ENCODE measurements at places on chromosomes 7 and 10.
A peak's percentile ranks its signal among the peaks of the same experiment; 100 is the strongest.

DNA sequence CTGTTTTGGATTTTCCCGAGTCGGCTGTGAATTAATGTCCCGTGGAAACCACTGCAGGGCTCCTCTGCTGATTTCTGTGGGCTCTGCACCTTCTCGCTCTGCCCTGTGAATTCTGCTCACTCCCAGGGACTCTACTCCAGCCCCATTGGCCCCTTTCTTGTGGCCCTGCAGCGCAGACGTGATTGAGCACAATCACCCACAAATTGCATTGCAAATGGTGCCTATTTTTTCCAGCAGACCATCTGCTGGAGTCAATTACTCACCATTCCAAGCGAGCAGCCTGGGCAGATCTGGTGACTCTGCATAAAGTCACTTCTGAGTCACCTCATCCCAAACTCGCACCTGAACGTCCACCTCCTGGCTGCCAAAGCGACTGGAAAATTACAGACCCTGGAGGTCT is 235.8 kb downstream of the PAXIP1 start:
- DNase-seq: no peak

GRCh38 chr7:17672783-17673182 is 267.5 kb downstream of the SNX13 start:
- DNase-seq: no peak

- DNase-seq: peak; percentile 95
Observed at GRCh38 chr10:5960070-5960972, 17.0 kb downstream of the IL15RA start.

DNA sequence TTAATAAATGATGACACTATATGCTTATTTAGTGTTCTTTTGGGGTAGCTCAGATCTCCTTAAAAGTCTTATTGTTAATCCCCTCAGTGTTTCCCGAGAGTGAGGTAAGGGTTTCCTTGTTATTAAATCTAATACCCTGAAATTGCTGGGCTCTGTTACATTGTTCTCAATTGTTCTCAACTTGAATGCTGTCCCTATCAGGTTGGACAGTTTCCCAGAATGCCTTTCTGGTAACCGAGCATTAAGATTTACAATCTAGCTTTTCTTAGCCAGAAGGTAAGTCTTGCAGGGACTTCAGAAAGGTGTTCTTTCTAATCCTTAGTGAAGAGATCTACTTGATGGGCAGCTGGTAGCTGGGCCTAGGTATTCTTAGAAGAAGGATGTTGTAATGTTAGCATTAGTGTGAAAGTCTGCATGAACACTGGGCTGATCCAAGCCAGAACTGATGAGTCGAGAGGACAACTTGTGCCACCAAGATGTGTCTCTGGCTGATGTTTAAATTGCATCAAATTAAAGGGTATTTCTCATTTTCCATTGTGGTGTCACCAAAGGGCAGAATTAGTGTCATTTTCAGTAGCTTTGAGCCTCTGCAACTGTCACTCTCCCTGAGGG is 89.9 kb downstream of the SND1 start:
- DNase-seq: no peak

DNA sequence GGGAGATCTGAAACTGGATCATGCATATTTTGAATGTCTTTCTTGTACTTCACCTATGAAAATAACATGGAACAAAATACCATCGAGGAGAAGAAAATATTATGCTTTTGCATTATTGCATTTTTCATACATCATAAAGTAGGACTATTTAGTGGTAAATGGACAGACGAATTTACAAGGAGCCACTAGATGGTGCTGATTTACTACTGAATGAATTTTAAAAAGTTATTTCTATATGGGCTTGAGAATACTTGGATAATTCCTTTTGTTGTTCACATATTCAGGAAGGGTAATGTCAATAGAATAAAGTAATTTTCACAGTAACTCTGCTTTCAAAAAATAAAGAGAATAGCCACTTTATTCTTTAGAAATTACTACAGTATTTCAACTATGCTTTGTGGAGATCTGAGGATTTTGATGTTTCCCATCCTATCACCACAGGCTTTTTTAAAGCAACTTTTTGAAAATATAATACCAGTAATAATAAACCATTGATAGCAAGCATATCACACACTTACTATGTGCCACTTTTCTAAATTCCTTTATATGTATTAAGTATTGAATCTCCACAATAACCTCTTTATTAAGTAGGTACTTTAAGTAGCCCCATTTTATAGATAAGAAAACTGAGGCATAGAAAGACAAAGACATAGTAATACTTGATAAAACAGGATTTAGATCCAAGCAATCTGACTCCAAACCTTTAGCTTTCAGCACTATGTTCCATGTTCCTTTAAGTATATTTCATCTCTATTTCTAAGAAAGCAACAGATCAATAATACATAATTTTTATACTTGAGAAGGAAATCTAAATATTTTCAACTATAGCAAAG is 38.6 kb downstream of the NEBL start:
- peak; percentile 14 for DNase-seq

DNA sequence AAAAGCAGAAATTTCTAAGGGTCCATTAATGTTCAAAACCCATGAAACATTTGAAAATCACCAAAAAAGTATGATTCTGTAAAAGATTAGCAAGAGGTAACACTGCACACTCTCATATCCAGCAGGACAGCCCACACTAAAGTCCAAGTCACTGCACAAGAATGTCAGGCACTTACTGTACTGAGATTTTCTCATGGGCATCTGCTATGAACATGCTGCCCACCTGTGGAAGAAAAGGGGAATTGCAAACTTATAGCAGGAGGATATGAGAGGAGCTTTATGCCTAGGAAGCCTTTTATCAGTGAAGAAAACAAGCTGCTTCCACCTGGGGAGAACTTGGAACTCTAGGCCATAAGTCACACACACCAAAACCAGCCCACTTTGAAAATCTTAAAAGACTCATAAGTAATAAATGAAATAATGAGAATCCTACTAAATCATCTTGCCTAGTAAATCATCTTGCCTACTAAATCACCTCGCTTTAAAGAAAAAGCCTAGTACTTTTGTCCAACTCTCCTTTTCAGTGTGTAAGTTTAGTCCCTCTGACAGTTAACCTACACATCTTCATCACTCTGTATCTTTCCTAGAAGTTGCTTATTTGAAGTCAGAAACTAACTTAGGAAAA is 46.1 kb downstream of the ARMH3 start:
- peak; percentile 79 for DNase-seq

GRCh38 chr7:107147464-107148393 is 21.1 kb upstream of the HBP1 start:
- peak; percentile 42 for DNase-seq

- peak; percentile 81 for DNase-seq
Observed at GRCh38 chr7:118195837-118196474, 12.0 kb downstream of the LSM8 start.

GRCh38 chr10:59073456-59074053 is 102.9 kb upstream of the PHYHIPL start:
- DNase-seq: no peak

GRCh38 chr10:77890097-77890496 is 36.5 kb downstream of the DLG5 start:
- DNase-seq: no peak

DNA sequence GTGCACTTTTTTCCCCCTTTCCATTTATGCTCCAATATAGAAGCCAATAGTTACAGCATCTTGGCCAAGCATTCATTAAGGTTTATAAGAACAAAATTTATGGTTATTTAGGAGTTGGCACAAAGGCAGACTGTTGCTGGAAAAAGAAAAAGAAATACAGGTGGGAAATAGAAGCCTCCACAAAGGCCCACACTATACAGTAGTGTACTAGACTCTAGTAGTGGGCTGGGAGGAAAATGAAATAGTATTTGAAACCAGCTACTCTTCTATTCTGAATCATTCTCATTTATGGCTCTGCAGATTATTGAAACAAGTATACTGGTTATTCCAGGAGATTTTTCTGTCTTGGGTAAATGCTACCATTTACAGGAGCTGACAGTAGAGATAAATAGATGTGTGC is 80.9 kb upstream of the CDK6 start:
- no peak for DNase-seq

DNA sequence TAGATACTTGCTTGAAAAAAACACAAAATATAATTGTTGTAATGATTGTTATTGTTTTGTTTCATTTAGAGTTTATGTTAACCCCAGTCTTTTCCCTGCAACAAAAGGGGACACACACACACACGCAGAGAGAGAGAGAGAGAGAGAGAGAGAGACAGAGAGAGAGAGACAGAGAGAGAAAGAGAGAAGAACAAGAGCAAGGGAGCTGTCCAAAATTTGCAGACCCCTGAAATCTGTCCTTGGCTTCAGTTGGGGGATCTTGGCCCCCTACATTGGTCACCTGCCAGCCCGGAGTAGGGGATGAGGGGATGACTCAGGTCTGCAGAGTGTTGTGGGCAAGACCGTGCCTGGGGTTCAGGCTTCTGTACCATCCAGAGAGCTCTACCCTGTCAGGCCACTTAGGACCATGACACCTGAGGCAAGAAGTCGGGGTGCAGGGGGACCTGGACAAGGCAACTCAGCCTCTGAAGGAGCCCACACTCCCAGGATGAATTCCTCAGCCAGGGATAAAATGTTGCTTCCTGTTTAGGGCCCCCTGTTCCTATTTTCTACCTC is 73.1 kb downstream of the RAMP3 start:
- peak; percentile 26 for DNase-seq

DNA sequence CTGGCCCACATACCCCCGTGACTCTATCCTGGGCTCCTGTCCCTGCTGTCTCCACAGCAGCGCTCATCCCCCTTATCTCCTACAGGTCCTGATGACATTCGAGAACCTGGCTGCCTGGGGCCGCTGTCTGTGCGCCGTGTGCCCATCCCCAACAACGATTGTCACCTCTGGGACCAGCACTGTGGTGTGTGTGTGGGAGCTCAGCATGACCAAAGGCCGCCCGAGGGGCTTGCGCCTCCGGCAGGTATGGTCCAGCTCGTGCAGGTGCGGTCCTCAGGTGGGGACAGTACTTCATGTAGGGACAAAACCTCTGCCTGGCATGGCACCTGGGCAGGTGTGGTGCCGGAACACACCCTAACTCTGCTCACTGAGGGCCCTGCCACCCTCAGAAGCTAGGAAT is 30.4 kb upstream of the LRRC18 start:
- DNase-seq: no peak

DNA sequence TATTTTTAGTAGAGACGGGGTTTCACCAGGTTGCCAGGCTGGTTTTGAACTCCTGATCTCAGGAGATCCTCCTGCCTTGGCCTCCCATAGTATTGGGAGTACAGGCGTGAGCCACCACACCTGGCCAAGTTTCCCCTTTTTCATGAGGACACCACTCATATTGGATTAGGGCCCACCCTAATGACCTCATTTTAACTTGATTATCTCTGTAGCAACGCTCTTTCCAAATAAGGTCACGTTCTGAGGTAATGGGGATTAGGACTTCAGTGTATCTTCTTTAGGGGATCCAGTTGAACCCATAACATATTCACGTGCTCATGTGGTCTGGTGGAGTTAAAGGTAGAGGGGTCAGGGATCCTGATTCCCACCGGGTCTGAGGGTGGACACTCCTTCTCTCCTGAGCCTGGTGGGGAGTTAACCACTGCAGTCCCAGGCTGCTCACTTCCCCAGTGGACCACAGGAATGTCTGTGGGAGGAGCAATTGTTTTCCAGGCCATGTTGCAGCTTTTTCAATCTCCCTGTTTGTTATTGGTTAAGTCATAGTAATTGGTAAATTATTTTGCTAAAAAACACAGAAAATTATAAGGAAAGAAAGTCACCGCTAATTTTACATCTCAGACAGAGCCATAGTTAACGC is 130.5 kb downstream of the GRK5 start:
- DNase-seq: no peak

GRCh38 chr10:113099431-113100183 is 149.6 kb downstream of the TCF7L2 start:
- no peak for DNase-seq

- DNase-seq: peak; percentile 82
Observed at GRCh38 chr10:98361131-98362025, 53.6 kb downstream of the PYROXD2 start.

- no peak for DNase-seq
Observed at GRCh38 chr7:117015258-117016184, 62.2 kb downstream of the ST7 start.

DNA sequence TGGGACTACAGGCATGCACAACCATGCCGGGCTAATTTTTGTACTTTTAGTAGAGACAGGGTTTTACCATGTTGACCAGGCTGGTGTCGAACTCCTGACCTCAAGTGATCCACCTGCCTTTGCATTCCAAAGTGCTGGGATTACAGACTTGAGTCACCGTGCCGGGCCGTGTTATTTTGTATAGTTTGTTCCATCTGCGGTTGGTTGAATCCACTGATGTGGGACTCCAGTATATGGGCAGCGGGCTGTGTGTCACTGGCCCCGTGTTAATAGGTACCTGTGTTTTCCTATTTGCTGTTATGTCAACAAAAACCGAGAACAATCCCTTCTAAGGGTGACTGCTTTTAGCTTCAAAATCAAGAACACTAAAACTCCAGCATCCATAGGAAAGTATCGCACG is 297.6 kb upstream of the PITRM1 start:
- DNase-seq: no peak
